ENCODE measurements at places on chromosomes 2 and 18.

GRCh38 chr2:159009940-159010339 lies 41.5 kb downstream of the TANC1 start:
- DNase-seq: no peak

DNA sequence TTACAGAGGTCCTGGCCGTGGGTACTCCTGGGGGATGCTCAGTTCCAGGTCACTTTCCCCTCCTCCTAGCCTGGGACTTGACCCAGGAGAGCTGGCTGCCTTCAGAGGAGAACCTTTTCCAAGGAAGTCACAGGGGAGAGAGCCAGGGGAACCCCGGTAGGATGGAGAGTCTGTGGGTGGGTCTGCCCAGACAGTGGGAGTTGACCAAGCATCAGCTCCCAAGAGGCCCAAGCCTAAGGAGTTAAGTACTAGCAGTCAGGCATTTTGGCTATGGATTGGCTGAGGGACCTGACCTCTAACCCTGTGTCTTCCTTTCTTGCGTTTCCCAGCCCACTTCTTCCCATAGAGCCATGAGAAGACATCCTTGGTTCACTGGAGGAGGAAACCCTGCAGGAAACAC lies 48.8 kb upstream of the PLB1 start:
- no peak for DNase-seq

DNA sequence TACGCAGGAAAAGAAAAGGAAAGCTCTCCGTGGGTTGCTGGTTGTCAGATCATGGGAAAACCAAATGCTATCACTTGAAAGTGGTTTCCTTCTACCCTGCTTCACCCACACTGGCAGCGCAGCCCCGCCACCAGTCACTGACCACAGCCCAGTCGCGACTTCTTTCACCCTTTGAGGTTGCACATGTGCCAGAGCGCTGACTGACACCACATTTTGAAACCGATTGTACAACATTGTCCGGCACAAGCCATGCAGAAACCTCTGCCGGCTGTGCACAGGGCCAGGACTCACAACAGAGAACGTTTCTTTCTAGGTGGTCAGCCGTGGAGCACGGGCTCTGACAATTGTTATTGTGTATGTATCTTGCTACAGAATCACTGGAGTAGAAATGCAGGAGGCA lies 827.2 kb upstream of the POU3F3 start:
- DNase-seq: no peak

GRCh38 chr18:12770469-12771219 lies 67.8 kb downstream of the PSMG2 start:
- DNase-seq: no peak

- DNase-seq: no peak
Measured at GRCh38 chr18:11785444-11786055, 65.7 kb upstream of the CHMP1B start.

DNA sequence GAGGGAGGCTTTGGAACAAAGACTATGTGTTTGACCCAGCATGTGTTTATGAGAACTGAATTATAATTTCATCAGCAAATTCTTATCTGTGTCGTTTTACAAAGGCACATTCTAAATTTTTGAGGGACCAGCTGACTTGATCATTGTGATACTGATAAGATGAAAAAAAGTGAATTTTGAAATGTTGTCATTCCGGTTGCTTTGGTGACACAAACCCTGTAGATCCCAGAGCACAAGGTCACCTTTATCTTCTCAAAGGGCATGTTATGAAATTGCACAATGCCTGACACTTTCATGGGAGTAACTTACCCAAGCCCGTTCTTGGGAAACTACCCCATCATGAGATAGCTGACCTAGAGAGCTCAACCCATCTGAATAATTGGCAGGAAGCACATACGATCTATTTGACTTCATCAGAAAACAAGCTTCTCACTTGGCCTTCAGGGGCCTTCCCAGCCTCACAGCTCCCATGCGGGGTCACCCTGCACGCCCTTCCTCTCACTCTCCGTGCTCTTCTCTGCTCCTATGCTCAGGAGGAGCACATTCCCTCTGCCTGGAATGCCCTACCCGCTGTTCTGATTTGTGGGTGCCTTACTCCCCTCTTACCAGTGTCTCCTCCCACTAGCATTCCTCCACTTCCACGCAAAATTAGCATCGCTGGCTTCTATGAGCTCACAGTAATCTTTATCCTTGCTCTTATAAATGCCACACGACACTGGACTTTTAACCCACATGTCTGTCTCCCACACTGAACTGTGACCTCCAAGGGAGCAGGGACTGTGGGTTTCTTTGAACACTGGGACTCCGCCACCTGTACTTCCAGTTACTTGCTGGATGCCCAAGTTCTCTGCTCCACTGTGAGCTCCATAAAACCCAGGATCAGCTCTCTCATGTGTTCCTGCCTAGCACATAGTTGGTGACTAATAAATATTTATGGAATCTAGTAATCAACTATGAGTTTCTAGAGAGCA lies 555.8 kb upstream of the ID2 start:
- DNase-seq: no peak

GRCh38 chr18:37577051-37577611 lies 11.5 kb upstream of the CELF4 start:
- DNase-seq: no peak

- DNase-seq: no peak
Measured at GRCh38 chr18:45059695-45060094, 379.0 kb downstream of the SETBP1 start.

- DNase-seq: no peak
Measured at GRCh38 chr18:76958692-76959341, 136.5 kb downstream of the ZNF236 start.

GRCh38 chr18:9708434-9709303 lies 568 bp downstream of the RAB31 start:
- no peak for DNase-seq

- no peak for DNase-seq
Measured at GRCh38 chr18:60391571-60392226, 19.1 kb upstream of the MC4R start.

- DNase-seq: no peak
Measured at GRCh38 chr2:9497017-9497416, 22.7 kb downstream of the IAH1 start.

DNA sequence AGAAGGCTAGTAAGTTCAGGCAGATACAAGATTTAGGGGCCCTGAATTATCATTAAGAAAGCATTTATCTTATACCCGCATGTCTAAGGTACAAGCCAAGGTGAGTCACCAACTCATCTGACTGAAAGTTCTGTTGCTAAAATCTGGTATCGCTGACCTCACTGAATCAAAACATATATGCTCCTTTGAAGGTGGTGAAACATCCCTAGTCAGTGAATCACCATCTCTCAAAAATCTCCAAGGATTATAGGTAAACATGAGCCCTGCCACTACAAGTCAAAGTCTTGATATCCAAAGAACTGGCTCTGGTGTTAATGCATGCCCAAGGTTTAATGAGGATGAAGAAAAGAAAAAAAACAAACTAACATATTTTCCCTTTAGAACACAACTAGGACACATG lies 43.5 kb downstream of the IRS1 start:
- no peak for DNase-seq

DNA sequence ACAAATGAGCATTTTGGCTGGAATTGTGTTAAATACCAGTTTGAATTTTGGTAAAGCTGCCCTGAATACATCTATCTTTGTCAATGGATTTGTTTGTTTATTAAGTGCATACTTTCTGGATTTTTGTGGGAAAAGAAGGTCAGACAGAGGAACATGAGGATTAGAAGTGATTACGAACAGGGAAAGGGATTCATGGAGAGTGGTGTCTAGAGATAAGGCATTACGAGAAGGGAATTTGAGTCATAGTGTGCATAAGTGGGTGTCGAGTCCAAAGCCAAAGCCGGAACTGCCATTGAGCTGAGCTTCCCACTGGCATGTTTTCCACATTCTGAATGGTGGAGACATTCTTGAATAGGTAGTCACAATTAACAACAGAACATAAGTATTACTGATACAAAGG lies 68.9 kb upstream of the EFEMP1 start:
- DNase-seq: no peak

GRCh38 chr18:40473221-40474029 lies 1481.6 kb upstream of the PIK3C3 start:
- no peak for DNase-seq

DNA sequence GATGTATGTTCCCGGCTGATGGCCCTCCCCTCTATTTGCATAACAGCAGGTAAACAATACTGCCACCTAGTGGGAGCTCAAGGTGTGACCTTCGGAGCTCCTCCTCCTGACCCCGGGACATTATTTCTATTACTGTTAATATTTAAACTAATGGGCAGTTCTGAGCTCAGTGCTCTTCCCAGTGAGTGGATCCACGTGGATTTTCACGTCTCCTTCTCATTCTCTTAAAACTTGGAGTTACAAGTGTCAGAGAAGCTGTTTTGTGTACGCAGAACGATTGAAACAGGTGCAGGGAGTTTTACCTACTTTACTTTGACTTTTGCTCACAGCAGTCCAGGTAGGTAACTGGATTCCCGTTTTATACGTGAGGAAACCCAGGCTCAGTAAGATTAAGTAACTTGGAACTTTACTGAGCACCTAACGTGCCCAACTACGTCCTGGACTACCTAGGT lies 127.3 kb downstream of the PRKCE start:
- DNase-seq: peak; percentile 42

DNA sequence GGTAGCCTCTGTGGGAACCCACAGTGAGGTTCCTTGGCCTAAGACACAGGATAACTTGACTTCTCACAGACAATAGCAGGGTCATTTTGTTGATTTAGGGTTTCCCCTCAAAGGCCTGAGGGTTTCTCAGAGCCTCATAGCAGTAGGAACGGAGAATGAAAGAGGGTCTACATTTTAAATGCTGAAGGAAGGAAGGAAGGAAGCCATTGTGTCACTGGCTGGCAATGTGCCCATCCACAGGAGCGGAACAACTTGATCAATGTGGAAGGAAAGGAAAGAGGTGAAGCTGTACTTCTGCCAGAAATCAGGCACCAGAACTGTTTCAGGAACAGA lies 5.1 kb downstream of the IL1B start:
- no peak for DNase-seq

- no peak for DNase-seq
Measured at GRCh38 chr2:233974530-233975071, 57.4 kb downstream of the TRPM8 start.

GRCh38 chr18:379681-380330 lies 112.0 kb upstream of the THOC1 start:
- DNase-seq: no peak

DNA sequence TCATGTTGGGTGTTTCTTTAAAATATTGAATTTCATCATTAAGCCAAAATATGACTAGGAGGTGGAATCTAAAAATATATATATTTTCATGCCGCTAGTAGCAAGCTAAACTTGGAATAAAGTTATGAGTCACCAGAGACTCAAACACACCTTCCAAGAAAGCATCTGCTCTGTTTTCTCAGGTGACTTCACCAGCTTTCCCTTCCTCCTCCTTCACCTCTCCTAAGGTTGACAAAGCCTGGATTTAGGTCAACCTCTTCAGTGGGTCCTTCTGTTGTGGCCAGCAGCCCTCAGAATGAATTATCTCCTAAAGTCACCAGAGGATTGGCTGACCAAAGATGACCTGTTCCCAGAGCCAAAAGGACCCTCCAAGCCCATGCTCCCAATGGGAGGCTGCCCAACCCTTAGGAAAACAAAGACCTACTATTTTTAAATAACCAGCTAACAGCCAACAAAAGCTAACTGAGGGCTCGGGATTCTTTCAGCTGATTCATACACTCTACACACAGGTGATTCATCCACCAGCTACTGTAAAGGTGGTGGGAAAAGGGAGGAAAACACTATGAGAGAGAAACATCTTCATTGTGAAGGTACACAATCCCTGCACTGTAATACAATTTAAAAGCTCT lies 113.9 kb downstream of the MYO5B start:
- DNase-seq: no peak

DNA sequence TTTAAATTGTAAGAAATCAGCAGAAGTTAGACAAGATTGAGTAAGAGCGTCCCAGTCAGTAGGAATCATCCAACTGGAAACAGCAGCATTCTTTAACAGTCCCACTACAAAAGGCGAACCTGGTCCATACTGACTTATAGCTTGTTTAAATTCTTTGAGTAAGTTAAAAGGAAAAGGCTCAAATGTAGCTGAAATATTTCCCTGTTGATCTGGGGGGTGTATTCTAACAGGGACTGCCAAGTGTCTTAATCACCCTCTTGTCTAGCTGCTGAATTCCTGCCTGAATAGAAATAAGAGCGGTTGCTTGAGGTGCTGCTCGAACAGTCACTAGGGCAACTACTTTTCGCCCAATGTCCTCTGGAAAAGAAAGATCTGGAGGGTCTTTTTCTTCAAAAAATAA lies 56.4 kb upstream of the FMNL2 start:
- DNase-seq: no peak

DNA sequence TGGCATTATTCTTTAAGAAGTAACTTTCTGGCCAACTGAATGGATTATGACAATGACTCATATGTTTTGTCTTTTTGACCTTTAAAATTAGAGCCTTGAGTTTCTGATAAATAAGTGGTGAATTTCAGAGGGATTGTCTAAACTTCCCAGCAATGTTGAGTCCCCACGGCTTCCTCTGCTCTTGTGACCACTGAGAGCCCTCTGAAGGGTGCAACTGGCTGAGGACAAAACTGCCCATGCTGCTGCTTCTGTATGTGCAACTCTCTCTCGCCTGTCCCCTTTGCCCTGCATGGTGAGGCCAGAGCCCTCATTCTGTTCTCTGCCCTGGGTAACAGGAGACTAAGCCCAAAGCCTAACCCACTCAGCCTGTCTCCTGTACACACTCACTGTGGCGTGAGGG lies 52.7 kb upstream of the SLC14A1 start:
- DNase-seq: no peak

- no peak for DNase-seq
Measured at GRCh38 chr2:95354925-95355324, 47.6 kb upstream of the FAHD2A start.

- no peak for DNase-seq
Measured at GRCh38 chr2:28896906-28897305, 2.4 kb downstream of the WDR43 start.

- DNase-seq: no peak
Measured at GRCh38 chr18:63111671-63112402, 207.7 kb downstream of the BCL2 start.

GRCh38 chr2:72136933-72137497 lies 10.6 kb downstream of the CYP26B1 start:
- DNase-seq: no peak

DNA sequence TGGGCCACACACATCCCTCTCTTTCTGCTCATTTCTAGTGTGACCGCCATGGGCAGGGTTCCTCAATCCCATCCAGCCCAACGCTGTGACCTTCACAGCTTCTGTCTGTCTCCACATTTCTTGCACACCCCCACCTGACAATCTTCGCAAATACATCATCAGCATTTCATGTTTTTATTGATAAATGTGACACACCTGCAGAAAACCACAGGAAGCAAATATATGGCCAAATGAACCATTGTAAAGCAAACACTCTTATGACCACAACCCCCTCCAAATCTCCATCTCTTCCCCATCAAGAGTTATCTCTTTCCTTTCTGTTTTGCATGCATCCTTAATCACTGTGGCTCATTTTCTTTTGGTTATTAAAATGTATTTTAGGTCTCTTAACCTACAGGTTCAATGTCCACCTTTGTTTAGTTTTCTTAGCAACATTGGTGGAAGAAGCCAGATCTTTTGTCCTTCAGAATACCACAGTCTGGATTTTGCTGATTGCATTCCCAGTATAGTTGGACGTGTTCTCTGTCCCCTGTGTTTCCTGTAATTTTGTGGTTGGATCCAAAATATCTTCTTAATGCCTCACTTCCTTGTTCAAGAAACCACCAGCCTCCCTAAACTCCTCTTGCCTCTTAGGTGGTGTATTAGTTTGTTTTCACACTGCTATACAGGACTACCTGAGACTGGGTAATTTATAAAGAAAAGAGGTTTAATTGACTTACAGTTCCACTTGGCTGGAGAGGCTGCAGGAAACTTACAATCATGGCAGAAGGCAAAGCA lies 9.8 kb upstream of the NCK2 start:
- no peak for DNase-seq

- DNase-seq: no peak
Measured at GRCh38 chr2:177314194-177314593, 49.7 kb upstream of the NFE2L2 start.

All from stimulated activated CD8-positive, alpha-beta memory T cell treated with anti-CD3 and anti-CD28 coated beads, Interleukin-15, amount 100 ng/mL, for 4 hours (primary cell).